ENCODE measurements at places on chromosomes 3 and 15.

GRCh38 chr3:153145454-153145853, 16.6 kb upstream of the RAP2B start:
- DNase-seq = no peak

DNA sequence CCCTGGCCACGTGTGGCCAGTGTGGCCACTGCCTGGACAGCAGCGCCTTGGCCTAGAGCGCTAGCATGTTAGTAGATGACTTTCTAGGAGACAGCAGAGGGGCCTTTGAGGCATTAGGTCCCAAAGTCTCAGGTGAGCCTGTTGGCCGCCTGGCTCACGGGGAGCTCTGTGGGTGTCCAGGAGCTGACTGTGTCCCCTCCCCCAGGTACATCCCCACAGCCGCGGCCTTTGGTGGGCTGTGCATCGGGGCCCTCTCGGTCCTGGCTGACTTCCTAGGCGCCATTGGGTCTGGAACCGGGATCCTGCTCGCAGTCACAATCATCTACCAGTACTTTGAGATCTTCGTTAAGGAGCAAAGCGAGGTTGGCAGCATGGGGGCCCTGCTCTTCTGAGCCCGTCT, 17.0 kb downstream of the SEC61A1 start:
- no peak for DNase-seq

DNA sequence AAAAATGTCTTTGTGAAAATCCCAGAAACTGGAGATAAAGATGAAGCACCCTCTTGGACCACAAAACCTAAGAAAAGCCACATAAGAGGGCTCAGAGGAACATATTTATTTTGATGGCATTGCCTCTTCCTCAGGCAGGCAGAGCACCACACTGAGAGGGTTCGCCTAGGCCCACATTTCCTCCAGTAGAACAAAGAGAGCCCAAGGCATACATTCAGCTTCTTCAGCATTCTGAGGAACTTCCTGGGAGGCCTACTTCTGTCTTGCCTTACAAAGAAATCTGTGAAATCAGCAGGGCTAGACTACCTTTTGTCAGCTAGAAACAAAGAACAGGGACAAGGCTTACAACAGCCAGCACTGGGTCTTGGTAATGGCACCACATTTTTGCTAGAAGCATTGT, 1325.3 kb downstream of the SI start:
- DNase-seq = no peak

DNA sequence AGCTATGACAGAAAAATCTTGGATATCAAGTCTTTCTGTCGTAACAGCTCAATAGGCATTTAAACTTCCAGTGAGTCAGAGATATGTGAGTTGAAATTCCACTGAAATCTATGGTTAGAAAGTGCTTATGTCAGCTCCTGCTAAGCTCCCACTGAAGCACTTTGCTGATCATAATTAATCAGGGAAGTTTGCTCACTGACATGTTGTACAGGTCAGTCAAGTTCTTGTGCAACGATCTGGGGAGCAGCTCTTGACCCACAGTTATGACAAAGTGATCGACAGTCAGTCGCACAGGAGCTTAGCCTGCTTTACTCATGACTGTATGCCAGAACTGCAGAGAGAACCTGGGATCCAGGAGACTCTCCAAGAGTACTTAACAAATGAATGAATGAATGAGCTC, 453.5 kb downstream of the SOX2 start:
- DNase-seq = no peak

GRCh38 chr15:101143321-101143720, 108.5 kb downstream of the CHSY1 start:
- DNase-seq = no peak

- no peak for DNase-seq
These were observed 23.7 kb upstream of the TICRR start for GRCh38 chr15:89551550-89551949.

- no peak for DNase-seq
These were observed 114.5 kb downstream of the GMPS start for GRCh38 chr3:155984791-155985417.

- no peak for DNase-seq
These were observed 84.5 kb upstream of the STT3B start for GRCh38 chr3:31448035-31448881.

DNA sequence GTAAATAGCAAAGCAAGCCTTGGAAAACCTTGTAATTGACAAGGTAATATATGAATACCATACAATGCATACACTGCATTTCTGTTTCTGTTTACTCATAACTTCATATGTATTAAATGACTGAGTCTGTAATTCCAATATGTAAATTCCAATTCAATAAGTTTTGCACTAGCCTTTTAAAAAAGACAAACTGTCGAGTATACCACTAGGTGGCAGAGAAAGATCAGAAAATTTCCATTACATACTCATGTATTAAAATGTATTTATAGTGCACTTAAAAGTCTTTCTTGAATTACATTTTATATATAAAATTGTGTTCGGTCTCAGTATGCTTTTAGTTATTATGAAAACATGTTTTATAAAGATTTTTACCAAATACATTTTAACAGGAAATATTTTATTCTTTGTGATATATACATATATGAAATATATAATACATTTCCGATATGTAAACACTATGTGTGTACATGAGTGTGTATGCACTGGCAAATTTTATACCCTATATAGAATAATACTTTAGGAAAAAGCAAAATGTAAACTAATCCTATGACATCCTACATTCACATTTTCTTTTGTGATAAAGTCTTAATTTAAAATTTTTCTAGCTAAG, 216.8 kb downstream of the VGLL3 start:
- DNase-seq = peak; percentile 3

- no peak for DNase-seq
These were observed 534 bp upstream of the UBE2E1 start for GRCh38 chr3:23805210-23805632.

DNA sequence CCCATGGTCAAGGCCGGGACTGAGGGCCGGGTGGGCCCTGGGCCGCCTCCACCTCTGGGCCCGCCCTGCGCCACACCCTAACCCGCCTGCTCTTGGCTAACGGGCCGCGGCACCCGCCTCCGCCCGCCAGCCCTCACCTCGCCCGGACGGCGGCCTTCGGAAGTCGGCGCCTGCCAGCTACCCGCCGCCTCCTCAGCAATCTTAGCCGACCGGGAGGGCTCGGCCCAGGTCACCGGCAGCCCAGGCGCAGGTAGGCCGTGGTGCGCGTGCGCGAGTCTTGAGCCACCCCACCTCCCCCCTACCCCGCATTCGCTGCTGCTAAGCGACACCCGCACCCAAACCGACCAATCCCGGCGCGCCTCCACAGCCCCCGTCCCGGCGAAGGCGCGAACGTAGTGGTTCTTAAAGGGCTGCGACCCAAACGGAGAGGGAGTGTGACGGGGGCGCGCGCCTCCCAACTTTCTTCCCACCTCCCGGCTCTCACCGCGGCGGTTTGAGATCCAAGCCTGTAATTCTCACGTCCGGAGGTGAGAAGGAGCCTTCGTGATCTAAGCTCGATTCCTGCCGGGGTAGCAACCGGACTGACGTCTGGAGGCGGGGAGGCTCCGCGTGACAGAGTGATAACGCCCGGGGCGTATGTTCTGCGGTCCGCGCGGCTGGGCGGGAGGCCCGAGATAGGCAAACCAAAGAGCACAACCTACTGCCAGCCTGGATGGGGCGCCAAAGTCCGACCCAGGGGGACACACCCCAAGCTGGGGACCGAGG, at the start of gene SEC22C:
SEC22C (minus strand) TSS at position 259 of the 765 bp plus-strand sequence. CDS start 12,921 bp downstream, outside the sequence.
- DNase-seq = peak; percentile 82

DNA sequence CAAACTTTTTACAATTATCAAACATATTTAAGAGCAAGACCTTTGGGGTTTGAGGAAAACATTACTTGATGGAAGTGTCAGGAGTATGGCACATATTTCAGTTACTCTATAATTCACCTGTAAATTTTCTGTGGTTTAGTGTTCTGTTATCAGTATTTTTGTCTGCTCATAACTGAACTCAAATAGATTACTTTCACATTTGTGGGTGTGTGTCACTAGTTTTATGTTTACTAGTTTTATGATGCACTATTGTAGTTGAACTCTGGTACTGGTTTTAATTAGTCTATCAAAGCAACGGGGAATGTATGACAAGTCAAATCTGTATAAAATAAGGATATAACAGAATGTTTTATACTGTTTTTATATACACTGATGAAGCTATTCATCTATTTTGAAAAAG, 27.2 kb downstream of the OXSM start:
- no peak for DNase-seq
